Kidney tubule cell (primary cell): ENCODE measurements at places on chromosomes 7 and 10.
A peak's percentile ranks its signal among the peaks of the same experiment; 100 is the strongest.

- no peak for DNase-seq
Measured at GRCh38 chr10:42801135-42801534, 18.5 kb downstream of the BMS1 start.

GRCh38 chr10:90674928-90675327, 182.9 kb downstream of the HTR7 start:
- DNase-seq = no peak

DNA sequence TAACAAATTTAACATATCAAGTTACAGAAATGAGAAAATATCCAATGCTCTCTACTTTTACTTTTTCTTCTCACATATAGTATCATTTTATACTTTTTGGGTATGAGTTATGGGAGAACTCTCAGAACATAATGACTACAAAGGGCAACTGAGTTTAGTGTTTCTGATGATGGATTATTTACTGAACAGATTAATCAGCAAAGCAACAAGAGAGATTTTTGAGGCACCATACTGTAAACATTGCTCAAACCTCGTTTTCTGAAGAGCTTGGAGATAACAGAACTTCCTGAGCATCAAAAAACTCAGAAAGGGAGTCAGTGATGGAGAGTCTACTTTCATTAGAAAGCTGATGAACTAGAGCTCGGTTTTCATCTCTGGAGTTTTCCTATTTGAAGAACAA, 84.8 kb upstream of the GSDME start:
- no peak for DNase-seq

GRCh38 chr10:101768791-101769170, 7.1 kb downstream of the FGF8 start:
- no peak for DNase-seq

- no peak for DNase-seq
Measured at GRCh38 chr10:4688168-4688567, 137.8 kb upstream of the AKR1E2 start.

DNA sequence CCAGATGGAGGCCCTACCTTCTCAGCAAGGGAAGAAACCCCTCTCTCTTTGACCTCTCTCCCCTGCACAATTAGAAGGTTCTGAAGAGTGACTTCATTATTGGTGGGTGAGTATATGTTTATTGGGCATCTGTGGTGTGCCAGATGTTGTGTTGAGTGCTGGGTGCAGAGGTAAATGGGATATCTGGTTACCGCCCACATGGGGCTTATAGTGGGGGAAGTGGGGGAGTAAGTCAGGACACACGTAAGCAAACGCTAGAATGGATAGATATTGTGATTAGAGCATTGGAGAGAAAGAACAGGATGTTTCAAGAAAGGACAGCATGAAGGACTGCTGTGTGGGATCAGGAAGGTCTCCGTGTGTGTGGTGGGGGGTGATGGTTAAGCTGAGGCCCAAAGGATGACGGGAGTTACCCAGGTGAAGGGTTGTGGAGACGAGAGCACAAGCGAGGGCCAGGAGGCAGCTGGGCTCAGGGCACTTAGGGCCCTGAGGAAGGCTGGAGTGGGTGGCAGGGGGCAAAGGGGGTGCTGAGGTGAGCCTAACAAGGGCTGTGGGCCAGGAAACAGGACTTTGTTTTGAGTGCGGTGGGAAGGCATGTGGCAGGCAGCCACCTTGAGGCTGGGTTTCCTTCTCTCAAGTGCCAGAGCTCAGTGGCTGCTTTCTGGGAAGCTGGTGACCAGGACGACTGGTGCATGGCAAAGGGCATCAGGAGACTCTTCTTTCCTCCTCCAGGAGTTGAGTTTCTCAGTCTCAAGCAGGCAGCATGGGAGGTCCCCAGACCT, 299.9 kb downstream of the RPS24 start:
- DNase-seq = no peak

DNA sequence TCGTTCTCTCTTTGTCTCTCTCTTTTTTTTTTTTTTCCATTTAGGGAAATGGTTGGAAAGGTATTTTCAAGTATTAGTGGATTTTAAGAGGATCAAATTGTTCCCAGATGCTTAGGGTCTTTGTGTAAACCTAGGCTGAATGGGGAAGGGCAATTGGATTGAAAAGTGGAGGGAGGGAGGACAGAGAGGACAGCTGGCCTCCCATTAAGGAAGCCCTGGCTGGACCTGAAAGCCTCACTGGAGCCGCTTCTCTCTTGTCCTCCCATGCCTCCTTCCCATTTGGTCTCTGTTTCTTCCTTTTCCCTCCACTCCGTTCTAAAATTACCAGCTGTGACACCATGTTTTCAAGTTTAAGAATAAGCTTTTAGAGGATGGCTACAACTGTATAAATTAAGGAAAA, 104.1 kb downstream of the TACC2 start:
- DNase-seq = no peak

GRCh38 chr7:31284106-31284505, 56.4 kb downstream of the NEUROD6 start:
- no peak for DNase-seq

DNA sequence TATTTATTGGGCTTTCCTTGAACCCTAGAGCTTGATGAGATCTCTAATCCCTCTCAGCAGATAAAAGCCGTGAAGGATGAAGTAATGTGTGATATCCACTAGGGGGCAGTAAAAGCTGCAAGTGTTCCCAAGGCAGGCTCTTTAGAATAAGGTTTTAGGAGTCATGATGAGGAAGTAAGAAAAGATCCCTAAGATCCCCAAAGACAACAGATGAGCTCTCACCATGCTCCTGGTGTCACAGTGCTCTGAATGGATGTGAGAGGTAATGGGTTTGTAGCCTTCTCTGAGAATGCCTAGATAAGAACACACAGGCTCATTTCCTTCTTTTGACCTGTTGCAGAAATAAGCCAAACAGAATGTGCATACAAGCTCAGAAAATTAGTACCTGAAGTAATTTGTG, 70.4 kb upstream of the ITPRID1 start:
- DNase-seq = peak; percentile 80

GRCh38 chr10:76711222-76711997, 926.2 kb downstream of the KCNMA1 start:
- DNase-seq = no peak

GRCh38 chr10:62652564-62652963, 152.0 kb upstream of the ADO start:
- DNase-seq = no peak

DNA sequence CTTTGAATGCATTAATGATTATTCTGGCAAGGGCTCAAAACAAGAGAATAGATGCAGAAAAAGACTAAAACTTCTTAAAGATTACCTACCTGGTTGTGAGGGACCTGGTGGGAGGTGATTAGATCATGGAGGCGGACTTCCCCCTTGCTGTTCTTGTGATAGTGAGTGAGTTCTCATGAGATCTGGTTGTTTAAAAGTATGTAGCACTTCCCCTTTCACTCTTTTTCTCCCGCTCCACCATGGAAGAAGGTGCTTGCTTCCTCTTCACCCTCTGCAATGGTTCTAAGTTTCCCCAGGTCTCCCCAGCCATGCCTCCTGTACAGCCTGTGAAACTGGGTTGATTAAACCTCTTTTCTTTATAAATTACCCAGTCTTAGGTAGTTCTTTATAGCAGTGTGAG, 226.6 kb downstream of the ARHGAP12 start:
- DNase-seq = no peak

GRCh38 chr10:905503-905902, 26.0 kb downstream of the LARP4B start:
- DNase-seq = no peak
